ENCODE measurements at places on chromosomes 12 and 14.
A peak's percentile ranks its signal among the peaks of the same experiment; 100 is the strongest.

GRCh38 chr14:100747021-100747586 lies 20.4 kb downstream of the DLK1 start:
- no peak for DNase-seq

DNA sequence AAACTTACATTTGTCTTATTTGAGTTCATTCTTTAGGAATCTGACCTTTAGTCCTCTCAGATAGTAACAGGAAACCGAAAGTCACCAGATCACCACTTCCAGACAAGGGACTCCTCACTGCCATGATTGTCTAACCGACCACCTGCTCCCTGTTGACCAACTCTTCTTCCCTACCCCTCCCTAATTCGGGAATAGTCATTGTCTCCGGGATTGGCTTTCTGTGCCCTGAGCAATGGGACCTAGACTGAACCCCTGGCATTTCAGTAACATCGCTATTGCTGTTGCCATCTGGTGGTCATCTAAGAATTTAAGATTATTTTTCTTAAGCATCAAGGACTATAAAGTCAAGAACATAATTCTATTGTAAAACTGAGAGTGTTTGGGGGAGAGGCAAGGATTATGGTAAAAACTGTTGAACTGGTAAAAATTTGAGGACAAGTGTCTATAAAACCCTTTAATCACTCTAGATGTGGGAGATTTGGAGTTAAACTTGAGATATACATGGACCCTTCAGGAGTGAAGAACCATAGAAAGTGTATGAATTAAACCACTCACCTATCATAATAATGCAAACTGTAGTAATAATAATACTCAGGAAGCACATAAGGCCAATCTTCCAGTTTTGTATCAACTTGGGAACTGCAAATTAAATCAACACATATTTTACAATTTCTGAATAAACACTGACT lies 6.3 kb downstream of the CLEC2A start:
- no peak for DNase-seq

- no peak for DNase-seq
Observed at GRCh38 chr12:52515319-52515646, 4.9 kb downstream of the KRT5 start.

GRCh38 chr12:55996201-55996714 lies 818 bp upstream of the SUOX start:
- peak; percentile 50 for DNase-seq

- DNase-seq: no peak
Observed at GRCh38 chr12:6959058-6959804, 8.1 kb downstream of the PTPN6 start.

GRCh38 chr12:113196990-113197389 lies 11.5 kb downstream of the RITA1 start:
- DNase-seq: peak; percentile 57

DNA sequence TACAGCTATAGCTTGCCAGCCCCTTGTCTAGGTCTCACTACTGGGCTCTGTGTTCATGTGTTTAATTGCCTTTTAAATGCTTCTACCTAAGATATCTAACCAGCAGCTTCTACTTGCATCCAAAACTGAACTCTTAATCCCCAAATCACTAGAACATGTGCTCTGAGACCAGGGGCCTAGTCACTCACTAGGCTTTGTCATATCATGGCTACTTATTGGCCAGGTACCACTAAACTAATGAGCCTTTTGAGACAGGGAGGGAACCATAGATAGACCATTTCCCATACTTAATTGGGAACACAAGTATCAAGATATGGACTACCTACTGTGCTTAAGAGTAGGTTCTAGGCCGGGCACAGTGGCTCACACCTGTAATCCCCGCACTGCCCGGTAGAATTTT lies 6.5 kb downstream of the HSP90B1 start:
- DNase-seq: no peak

DNA sequence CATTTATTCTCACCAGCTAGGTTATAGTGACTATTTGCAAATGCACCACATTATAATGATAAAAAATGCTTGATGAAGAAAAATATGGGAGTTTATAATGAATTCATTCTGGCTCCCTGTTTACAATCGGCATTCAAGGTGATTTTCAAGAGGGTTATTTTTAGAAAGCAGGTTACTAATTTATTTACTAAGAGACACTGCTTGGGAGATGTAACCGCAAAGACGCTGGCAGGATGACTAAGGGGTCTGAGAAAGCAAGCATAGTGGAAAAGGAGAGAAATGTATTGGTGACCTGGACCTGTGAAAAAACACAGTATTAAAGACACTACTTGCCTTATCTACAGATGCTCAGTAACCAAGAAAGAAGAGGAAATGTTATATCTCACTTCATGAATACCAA lies 13.3 kb upstream of the PITPNM2 start:
- DNase-seq: no peak

DNA sequence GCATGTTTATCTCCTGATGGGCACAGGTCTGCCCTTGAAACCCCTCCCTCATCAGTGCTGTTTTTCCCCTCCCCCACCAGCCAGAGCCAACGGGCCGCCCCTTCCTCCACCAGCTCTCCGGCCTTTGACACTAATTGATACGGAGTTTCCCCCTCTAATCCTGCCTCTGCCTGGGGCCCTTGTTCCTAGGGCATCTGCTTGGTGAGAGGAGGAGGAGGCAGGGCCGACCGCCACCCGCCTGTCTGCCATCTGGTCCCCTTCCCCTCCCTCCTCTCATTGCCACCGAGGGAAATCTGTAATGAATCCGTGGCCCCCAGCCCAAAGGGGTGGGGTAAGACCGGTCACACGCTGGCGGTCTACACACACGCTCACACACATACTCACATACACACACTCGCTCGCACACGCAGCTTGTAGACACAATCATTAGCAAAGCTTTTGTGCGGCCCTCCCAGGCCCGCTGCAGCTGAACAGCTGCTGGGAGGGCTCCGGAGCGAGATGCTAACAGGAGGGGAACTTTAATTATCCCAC lies 27.4 kb downstream of the SRRM4 start:
- peak; percentile 92 for DNase-seq

DNA sequence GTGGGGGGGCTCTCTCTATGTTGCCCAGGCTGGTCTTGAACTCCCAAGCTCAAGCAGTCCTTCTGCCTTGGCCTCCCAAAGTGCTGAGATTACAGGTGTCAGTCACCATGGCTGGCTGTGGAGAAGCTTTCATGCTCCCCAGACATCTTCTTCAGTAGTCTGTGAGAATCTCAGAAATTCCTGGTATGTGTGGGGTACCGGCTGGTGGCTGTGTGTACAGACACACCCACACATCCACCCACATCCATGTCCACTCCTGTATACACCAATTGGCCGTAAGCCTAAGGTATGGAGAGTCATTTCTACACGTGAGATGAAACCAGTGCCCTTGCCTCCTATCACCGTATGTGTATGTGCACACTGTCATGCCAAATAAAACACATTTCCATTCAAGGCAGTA lies 27.8 kb downstream of the GPRC5D start:
- DNase-seq: no peak

- DNase-seq: no peak
Observed at GRCh38 chr14:102496331-102496691, 13.3 kb downstream of the ANKRD9 start.

GRCh38 chr14:68482018-68482417 lies 310.8 kb downstream of the ZFP36L1 start:
- no peak for DNase-seq

GRCh38 chr12:89373763-89374572 lies 21.7 kb upstream of the DUSP6 start:
- DNase-seq: no peak

GRCh38 chr14:104435147-104436046 lies 144.2 kb upstream of the C14orf180 start:
- no peak for DNase-seq

DNA sequence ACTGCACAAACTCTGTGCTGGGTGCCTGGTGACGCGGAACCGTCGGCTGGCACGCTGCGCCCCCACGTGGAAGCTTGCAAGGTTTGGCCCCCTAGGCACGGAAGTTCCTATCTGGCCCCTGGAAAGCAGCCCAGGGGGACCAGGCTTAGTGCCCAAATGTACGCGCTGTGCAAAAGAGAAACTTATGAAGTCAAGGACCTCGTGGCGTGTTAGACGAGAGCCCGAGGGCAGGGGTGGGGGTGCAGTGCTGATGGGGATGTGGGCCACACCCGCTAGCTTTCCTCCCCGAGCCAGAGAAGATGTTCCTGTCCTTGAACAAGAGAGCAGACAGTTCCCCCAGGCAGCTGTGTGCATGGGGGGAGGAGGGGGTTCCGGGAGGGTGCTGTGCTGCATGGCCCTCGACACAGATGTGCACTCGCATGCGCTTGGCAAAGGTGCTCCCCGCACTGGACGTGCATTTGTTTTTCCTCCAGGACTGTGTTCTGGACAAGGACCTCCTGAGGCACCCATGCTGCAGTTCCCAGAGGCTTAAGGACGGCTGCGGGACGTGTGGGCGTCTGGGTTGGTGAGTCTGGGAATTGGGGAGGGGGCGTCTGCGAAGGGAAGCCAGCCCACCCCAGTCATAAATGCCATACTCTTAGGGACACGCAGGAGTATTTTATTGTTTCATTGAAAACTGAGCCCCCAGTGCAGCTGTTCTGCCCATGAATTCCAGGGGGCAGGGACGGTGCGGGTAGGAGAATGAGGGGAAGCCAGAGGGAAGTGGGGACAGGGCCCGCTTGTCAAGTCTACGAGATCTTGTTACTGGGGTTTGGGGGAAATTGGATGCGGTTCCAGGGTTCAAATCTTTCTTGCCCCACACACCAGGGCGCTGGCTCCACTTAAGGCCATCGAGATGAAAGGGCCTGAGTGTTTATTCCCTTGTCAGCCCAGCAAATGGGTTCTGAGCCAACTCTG lies 80.0 kb downstream of the NTF3 start:
- no peak for DNase-seq

DNA sequence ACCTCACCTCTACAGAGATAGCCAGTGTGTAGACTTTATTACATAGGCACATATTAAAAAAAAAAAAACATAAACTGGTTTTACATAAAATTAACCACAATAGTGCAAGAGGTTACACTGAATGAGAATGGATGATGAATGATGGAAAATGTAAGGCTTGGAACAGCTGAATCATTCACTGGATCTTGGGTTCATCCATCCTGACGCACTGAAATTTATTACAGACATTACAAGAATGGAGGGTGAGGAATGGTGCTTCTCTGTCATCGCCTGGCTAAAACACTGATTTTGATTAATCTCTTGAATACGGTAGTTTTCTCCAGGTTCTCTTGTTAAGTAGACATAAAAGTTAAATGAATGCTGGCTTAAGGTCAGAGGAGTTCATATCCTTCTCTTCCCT lies 40.0 kb upstream of the GTF2A1 start:
- DNase-seq: no peak

DNA sequence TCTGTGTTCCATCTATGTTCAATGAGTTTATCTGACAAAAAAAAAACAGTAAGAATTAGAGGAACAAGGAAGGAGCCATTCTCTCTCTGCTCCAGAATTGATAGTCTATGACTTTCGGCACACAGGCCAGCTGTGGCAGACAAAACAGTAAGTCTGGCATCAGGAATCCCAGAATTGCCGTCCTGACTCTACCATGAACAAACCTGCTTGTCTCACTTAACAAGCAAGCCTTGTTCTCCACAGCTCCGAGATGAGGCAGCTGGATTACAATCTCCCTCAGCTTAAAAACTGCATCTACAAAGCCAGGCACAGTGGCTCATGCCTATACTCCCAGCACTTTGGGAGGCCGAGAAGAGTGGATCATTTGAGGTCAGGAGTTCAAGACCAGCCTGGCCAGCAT lies 153.6 kb upstream of the TMCC3 start:
- DNase-seq: no peak

DNA sequence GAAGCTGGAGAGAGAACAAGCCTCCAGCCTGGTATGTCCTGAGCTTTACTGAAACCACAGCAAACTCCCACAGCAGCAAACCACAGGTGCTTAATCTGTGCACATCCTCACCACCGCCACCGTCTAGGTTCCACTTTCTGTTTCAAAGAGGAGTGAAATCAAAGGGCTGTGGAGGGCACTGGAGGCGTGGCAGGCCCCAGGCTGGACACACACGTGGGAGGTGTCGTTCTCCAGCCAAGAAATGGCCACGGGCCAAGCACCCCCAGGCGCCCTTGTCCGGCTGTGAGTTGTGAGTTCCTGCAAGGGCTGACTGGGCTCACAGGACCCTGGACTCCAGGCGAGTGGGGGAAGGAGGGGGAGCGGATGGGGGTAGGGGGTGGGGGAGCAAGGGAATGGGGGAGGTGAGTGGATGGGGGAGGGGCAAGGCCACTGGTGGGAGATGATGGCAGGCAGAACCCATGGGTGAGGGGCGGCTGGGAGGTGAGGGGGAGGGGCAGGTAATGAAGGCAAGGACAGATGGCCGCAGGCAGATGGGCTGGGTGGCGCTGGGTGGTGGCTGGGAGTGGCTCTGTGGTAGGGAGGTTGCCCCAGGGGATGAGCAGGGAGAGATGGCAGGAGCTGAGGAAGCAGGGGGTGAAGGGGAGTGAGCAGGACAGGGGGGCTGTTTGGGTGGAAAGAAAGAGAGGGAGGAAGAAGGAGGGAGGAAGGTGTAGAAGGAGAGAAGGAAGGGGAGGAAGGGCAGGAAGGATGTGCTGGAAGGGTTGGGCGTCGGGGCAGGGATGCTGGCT lies 86.7 kb downstream of the NCOR2 start:
- peak; percentile 72 for DNase-seq

DNA sequence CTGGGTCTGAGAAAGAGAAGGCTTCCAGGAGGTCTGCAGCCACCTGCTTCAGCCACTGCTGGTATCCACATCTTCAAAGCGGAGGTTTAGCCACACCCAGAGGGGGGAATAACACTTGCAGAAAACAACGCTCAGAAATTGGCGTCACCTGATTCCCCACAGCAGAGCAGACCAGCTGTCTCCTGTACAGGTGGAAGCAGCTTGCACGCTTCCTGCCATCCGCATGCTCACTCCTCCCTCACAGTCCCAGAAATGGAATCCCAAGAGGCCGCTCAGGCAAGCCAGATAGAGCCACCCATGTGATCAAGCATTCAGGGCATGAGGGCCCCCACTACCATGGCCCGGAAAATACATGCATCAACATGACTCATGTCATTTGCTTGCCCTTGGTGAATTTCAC lies 112.2 kb upstream of the DIO3 start:
- DNase-seq: no peak

- no peak for DNase-seq
Observed at GRCh38 chr14:41280745-41281144, 325.9 kb upstream of the LRFN5 start.

DNA sequence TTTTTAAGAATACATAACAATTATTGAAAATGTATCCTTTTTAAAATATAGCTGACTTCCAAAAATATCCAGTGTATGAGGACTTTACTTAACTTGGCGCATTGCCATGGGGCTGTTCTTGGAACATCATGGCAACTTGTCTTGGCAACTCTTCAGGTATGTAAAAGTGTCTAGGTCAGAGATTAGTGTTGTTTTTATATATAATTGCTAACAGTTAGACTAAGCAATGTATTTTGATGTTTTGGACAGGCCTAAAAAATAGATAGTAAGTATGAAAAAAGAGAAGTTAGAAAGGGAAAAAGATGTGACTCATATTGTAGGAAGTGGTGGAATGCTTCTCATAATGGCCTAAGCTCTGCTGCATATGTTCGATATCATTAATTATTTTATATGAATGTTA lies 70.9 kb downstream of the MON2 start:
- no peak for DNase-seq

Data from glutamatergic neuron (in vitro differentiated cells).